Neuronal stem cell (in vitro differentiated cells): ENCODE measurements at places on chromosomes 6 and 20.

GRCh38 chr6:148593130-148593812, 153.6 kb upstream of the UST start:
- no peak for DNase-seq

GRCh38 chr6:168473197-168473596, 32.2 kb downstream of the SMOC2 start:
- DNase-seq: no peak

DNA sequence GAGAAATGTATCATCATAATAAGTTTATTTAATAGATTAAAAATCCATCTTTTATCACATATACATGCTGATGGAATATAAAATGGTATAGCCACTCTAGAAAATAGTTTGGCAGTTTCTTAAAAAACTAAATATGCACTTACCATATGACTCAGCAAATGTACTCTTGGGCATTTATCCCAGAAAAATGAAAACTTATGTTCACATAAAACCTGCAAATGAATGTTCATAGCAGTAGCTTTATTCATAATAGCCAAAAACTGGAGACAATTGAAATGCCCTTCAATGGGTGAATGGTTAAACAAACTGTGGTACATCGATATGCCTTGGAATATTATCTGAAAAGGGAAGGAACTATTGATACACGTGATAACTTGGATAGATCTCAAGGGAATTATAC, 6.4 kb upstream of the NCOA7 start:
- no peak for DNase-seq

GRCh38 chr6:36235309-36235708, 34.6 kb upstream of the PNPLA1 start:
- DNase-seq: no peak

- DNase-seq: no peak
Observed at GRCh38 chr6:37085198-37085597, 79.7 kb downstream of the FGD2 start.
